ENCODE measurements at places on chromosomes 5 and 9. TPM values are rescaled to one million over a fixed set of nuclear protein-coding genes. Genes with fewer than 3 reads are reported as not detected.

DNA sequence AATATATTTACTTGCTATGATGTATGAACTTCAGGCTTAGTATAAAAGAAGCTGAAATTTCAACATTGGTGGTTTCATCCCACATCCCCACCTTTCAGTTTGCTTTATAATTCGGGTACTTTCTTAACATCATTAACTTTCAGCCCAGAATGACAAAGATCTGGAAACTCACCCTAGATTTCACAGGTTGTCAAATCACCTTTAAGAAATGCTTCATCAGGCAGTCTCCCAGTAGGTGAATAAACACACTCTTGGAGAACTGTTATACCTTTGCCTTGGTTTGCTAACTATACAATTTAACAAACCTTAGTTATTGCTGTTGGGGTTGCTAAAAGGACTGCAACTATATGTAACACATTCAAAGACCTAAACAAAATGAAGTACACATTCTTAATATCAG lies 54.4 kb downstream of the MLANA start:
- H3K27me3 ChIP-seq, result no peaks in the 10 kb centered on the region
- H3K4me3 ChIP-seq, result no peak overlapping the region
- peaks cover 4% of the 10 kb centered on the region for H3K36me3 ChIP-seq
- no peak overlapping the region for H3K27ac ChIP-seq
- peaks cover 19% of the 10 kb centered on the region for H3K4me1 ChIP-seq

GRCh38 chr5:173643964-173644363 lies 27.5 kb upstream of the BOD1 start:
- peaks cover 3% of the 10 kb centered on the region for H3K27me3 ChIP-seq
- DNase-seq, result no peak
- H3K27ac ChIP-seq, result no peak overlapping the region
- no peak overlapping the region for H3K4me3 ChIP-seq

GRCh38 chr5:39992617-39993202 lies 567.9 kb upstream of the DAB2 start:
- H3K27ac ChIP-seq, result no peak overlapping the region
- H3K4me1 ChIP-seq, result peaks cover 2% of the 10 kb centered on the region
- no peak overlapping the region for H3K4me3 ChIP-seq
- no peak for DNase-seq
- H3K27me3 ChIP-seq, result peaks cover 17% of the 10 kb centered on the region

DNA sequence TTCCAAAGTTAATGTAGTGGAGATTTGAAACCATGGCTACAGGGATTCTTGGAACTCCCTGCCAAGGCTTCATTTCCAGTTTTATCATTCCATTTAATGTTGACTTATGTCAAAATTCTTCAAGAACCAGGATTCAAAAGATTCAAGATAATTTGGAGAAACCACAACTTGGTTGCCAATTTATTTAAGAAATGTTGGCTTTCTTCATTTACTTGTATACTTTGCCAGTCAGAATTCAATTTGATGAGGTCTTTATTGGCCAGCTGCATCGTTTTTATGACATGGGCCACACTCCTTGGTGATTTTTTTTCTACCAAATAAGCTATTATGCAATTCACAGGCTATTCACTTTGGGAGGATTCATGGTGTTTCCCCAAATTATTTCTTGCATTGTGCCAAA lies 53.1 kb upstream of the RASEF start:
- no peak overlapping the region for H3K27ac ChIP-seq
- H3K36me3 ChIP-seq, result no peaks in the 10 kb centered on the region
- H3K27me3 ChIP-seq, result no peaks in the 10 kb centered on the region
- no peak overlapping the region for H3K4me3 ChIP-seq

- peak; percentile 4 for DNase-seq
- H3K27me3 ChIP-seq, result peaks cover 28% of the 10 kb centered on the region
- H3K4me3 ChIP-seq, result no peak overlapping the region
- no peak overlapping the region for H3K27ac ChIP-seq
Observed at GRCh38 chr5:112210430-112211005, 208.6 kb downstream of the EPB41L4A start.

Gene PKD2L2
- not detected for total RNA-seq

GRCh38 chr9:112020680-112021596 lies 124.3 kb downstream of the UGCG start:
- H3K27ac ChIP-seq, result no peak overlapping the region
- H3K36me3 ChIP-seq, result no peaks in the 10 kb centered on the region
- H3K4me1 ChIP-seq, result peaks cover 10% of the 10 kb centered on the region
- peaks cover 12% of the 10 kb centered on the region for H3K27me3 ChIP-seq

Gene CPLANE1
- total RNA-seq, result 5.8 TPM

DNA sequence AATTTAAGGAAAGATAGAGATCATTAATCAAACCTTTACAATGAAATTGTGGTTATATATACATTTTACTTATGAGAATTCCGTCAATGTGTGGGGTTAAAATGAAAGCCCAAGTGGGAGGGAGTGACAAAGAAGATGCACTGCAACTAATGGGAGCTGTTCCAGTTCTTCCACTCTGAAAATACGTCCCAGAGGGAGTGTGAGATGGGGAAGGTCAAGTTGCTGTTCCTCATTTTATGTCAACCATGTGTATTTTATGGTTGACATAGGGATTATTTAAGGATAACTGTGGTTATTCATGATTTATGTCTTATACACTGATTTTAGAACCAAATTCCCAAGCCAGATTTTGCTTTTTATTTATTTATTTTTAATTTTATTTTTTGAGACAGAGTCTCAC lies 14.2 kb upstream of the RGS3 start:
- H3K36me3 ChIP-seq, result no peaks in the 10 kb centered on the region
- H3K4me1 ChIP-seq, result peaks cover 2% of the 10 kb centered on the region
- no peaks in the 10 kb centered on the region for H3K27me3 ChIP-seq
- no peak overlapping the region for H3K4me3 ChIP-seq
- no peak for DNase-seq

GRCh38 chr5:58457050-58457449 lies 2.8 kb downstream of the PLK2 start:
- H3K27me3 ChIP-seq, result peaks cover 6% of the 10 kb centered on the region
- peaks cover 12% of the 10 kb centered on the region for H3K4me1 ChIP-seq
- no peaks in the 10 kb centered on the region for H3K36me3 ChIP-seq
- no peak overlapping the region for H3K4me3 ChIP-seq
- no peak overlapping the region for H3K27ac ChIP-seq

DNA sequence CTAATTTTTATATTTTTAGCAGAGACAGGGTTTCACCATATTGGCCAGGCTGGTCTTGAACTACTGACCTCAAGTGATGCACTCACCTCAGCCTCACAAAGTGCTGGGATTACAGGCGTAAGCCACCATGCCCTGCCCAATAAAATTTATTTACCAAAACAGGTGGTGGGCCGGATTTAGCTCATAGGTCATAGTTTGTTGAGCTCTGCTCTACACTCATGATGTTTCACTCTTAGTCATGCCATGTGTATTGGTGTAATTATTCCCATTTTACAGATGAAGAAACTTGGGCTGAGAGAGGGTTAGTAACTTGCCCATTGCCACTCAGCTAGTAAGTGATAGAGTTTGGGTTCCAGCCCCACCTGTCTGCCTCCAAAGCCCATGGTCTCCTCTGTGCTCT lies 93.1 kb upstream of the WWC1 start:
- no peaks in the 10 kb centered on the region for H3K36me3 ChIP-seq
- no peaks in the 10 kb centered on the region for H3K4me1 ChIP-seq
- no peak overlapping the region for H3K27ac ChIP-seq
- H3K4me3 ChIP-seq, result no peak overlapping the region

Gene BNIP1
- 29.4 TPM for total RNA-seq

DNA sequence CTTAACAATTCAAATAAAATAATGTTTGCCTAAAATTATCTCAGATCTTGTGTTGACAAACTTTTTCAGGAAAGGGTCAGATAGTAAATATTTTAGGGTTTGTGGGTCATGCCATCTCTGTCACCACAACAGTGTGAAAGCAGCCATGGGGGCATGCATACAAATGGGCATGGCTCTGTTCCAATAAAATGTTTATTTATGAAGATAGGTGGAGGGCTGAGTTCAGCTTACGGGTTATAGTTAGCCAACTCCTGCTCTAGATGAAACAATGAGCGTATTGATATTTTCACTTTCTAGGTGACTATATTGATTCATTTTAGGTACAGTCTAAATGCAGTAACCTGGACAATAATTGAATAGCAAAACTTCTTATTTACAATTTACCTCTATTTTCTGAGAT lies 533.8 kb upstream of the CLINT1 start:
- H3K27ac ChIP-seq, result no peak overlapping the region
- no peaks in the 10 kb centered on the region for H3K36me3 ChIP-seq
- no peaks in the 10 kb centered on the region for H3K27me3 ChIP-seq
- H3K4me1 ChIP-seq, result no peaks in the 10 kb centered on the region

Gene GNA14
- not detected for total RNA-seq
